Fibroblast of pulmonary artery (primary cell): ENCODE measurements at places on chromosomes 13 and 19.

GRCh38 chr19:12156223-12157058 lies at the start of gene ZNF625:
ZNF625 (minus strand) TSS chr19:12156734; CDS start chr19:12156558, 176 bp downstream.
- DNase-seq: peak; percentile 86

DNA sequence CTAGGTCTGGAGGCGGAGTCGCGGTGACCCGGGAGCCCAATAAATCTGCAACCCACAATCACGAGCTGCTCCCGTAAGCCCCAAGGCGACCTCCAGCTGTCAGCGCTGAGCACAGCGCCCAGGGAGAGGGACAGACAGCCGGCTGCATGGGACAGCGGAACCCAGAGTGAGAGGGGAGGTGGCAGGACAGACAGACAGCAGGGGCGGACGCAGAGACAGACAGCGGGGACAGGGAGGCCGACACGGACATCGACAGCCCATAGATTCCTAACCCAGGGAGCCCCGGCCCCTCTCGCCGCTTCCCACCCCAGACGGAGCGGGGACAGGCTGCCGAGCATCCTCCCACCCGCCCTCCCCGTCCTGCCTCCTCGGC lies at the start of gene SLC5A5:
Gene SLC5A5 (plus strand): TSS at position 68 of the 373 bp plus-strand sequence. CDS start 375 bp downstream, outside the sequence.
- DNase-seq: no peak

DNA sequence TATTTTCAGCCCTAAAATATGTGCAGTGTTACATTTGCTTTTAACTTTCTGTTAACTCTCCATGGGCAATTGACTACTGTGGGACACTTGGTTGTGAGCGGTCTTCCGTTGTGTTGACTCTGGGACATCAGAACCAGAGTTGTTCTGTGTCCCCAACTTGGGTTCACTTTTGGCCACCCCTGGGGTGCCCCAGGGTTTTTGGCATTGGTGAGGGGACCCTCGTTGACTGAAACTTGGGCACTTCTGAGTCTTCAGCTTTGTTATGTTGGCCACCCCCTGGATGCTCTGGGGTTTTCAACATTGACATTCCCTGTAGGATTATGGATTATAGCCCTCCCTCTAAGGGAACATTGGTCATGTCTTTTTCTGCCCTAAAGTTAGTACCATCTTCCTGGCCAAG lies 57.1 kb downstream of the OR10H4 start:
- no peak for DNase-seq

GRCh38 chr19:35642312-35642711 lies 767 bp downstream of the ETV2 start:
- DNase-seq: no peak

GRCh38 chr19:29690842-29691241 lies 24.2 kb downstream of the C19orf12 start:
- peak; percentile 60 for DNase-seq

GRCh38 chr19:41935760-41936415 lies 7.6 kb upstream of the ERFL start:
- DNase-seq: no peak
